Inflammatory macrophage treated with lipopolysaccharide for 4 hours (primary cell): ENCODE measurements at places on chromosomes 1 and 21.

- DNase-seq: no peak
These were observed 23.3 kb downstream of the TBX19 start for GRCh38 chr1:168303716-168304540.

DNA sequence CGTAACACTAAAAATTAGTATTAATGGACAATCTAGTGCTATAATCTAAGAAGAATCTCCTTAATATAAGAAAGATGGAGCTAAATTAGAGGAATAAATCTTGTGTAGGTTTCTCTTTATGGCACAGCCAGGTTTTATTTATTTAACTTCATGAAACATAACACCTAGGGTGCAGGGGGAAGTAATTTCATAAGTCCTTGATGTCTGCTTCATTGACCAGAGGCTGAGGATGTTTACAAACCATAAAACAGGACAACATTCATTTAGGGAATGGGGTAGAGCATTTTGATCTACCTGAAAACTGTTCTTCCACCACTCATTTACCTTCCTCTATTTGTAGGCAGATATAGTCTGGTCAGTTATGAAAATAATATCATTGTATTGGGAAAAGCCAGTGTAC is 95.5 kb downstream of the NGF start:
- no peak for DNase-seq

DNA sequence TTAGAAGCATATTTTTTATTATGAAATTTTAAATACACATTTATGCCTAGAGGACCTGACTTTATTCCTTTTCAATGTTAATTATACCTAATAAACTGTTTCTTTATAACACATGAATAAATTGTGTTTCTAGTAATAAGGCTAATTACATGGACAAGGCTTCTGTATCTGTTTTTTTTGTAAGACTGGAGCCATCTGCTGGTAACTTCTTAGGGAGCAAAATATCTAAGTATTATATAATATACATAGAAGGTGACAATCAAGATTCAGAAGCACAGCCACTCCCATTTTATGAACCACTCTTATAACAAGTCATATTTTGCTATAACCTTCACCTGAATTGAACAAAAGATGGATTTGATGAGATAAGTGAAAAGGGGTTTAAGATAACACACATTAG is 84.2 kb downstream of the LBR start:
- peak; percentile 24 for DNase-seq

DNA sequence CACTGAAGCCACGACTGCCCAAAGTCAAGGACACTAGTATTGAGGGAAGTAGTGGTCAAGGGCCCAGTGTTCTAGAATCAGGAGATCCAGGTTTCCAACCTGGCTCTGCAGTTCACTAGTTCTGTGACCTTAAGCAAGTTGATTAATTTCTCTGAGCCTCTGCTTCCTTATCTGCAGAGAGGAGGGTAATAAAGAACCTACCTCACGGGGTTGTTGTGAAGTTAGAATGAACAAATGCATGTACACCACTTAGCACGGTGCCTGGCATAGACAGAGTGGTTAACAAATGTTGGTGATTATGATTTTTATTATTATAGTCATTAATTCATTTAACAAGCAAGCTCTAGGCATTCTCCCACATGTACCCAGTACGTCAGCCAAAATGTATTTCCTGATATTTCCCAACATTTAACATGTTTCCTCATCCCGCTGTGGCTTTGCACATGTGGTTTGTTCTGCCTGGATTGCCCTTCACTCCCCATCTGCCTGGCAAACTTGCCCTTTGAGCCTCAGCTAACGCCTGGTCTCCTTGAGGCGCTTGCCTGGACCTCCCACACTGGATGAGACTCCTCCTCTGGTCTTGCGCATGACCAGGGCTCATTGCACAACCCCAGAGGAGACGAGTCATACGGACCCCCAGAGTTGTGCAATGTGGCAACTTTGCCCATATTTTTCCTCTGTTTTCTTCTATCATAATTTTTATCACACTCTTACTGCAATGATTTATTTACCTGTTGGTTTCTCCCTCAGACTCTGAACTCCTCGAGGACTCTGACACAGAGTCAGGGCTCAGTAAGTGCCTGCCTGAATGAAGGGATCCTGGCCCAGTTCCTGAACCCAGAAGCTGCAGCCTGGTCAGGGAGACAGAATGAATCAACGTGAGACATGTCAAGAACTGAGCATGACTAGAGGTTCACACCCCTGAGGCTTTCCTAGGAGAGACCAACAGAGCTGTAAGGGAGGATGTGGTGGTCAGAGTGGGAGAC is 20.7 kb upstream of the MFSD2A start:
- DNase-seq: peak; percentile 99

DNA sequence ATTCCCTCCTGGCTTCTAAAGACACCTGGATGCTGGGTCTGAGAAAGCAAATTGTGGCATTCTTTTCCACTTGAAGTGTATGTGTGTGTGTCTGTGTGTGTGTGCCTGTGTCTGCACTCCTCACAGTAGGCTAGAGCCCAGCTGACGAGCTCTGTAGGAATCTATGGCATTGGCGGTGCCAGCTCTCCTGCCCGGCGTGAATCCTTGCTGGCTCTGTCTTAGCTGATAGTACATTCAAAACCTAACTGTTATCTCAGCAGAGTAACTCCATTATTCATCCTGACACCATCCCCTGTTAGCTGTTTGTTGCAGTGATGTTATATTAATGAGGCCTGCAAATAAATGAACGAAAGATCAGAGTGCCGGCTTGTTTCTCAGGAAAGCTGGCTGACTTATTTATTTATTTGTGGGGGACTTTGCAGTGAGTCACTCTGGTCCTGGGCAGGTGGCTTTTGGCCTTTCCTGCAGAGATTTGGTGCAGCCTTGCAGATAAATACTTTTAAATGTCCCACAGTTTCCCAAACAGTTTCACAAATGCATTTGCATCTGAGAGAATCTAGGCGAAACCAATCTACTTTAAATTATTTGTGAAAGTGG is 160.6 kb upstream of the CD34 start:
- DNase-seq: no peak

DNA sequence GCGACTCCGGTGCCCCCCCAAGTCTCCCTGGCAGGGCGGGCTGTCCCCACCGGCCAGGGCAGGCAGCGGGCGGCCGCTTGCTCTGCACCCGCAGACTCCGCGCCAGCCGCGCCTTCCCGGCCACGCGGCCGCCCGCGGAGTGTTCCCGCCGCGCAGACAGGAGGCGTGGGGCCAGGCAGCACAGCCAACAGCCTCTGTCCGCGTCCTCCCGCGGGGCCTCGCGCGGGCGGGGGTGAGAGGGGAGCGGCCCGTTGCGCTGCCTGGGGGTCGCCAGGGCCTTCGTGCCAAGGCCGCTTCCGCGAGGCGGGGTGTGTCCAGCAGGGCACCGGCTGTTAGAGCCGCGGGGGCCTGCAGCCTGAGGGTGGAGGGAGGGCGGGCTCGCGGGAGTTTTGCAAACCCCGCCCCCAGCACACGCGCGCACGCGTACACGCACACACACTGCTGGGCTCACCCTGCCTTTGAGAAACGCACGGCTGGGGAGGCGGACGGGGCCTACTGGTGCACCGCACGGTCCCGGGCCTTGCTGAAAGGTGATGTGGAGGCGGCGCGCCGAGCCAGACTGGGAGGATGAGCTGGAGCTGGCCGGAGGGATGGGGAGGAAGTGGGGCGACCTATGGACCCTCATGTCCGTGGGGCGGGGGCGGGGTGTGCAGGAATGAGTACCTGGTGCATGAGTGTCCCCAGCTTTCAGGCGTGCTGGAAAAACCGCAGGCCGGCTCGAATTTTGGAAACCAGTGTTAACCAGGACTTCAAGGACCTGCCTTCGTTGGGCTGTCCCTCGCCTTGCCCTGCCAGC is 41.5 kb downstream of the KIAA1614 start:
- DNase-seq: peak; percentile 6

DNA sequence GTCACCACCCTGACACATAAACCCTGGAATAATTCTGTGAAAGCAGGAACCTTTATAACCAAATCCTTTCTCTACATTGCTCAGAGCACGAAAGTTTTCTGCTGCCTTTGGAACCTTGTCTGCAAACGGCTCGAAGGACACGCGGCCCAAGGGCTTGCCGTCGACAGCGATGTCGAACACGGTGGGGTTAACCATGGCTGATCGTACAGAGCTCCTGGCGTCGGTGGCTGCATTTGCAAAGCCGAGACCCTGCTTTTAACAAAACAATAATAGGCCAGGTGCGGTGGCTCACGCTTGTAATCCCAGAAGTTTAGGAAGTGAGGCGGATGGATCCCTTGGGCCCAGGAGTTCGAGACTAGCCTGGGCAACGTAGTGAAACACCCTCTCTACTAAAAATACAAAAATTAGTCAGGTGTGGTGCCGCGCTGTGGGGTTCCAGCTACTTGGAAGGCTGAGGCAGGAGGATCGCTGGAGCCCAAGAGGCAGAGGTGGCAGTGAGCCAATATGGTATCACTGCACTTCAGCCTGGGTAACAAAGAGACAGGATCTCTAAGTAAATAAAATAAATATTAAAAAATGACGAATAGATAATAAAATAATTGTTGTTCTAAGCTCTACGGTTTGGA is 2.2 kb upstream of the EIF2B3 start:
- DNase-seq: no peak

GRCh38 chr1:209130886-209131285 is 452.6 kb upstream of the CAMK1G start:
- no peak for DNase-seq

DNA sequence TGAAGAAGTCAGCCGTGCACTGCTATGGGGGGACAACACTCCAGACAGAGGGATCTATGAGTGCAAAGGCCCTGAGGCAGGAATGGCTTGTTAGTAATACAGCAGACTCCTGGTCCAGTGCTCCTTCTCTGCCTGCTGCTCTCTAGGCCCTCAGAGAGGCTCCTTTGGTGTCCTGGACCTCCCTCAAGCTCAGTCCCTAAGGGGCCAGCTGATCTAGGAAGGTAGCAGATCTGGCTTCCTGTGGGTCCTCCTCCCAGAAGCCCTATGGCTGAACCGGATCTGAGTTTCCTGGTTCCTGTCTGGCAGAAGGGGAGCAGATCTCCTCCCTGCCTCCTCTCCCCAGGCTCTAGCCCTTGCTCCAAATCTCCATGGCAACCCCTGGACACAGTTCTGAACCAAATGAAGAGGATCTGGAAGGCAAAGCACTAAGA is at the start of gene LDLRAD2:
TSS of gene LDLRAD2 (plus strand) at position 391 of the 431 bp plus-strand sequence. CDS start 187 bp downstream, outside the sequence.
- no peak for DNase-seq

DNA sequence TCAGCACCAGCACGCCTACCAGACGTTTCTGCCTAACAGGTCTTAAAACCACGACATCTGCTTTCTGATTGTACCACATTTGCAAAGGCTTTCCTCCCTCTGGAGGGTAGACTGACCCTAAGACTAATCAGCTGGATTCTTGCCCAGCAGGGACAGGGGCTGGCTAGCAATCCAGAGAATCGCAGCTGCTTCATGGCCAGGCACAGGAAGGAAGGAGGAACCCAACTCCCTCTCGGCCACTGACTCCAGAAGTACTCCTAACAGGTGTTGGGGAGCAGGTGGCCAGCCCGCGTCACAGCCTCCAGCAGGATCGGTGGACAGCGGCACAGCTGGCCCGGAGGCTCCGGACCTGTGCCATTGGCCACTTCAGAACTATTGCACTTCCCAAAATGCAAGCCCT is 180.8 kb downstream of the NPHP4 start:
- no peak for DNase-seq

DNA sequence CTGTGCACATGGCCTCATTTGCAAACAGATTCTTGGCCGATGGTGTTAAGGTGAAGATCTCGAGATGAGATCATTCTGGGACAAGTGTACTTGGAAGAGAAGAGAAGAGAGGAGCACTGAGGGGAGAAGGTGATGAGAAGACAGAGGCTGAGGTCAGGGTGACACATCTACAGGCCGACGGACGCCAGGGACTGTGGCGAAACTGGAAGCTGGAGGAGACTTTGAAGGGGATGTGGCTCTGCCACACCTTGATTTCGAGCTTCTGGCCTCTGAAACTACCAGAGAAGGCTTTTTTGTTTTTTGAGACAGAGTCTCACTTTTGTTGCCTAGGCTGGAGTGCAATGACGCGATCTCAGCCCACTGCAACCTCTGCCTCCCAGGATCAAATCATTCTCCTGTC is 137.5 kb upstream of the TMEM51 start:
- peak; percentile 21 for DNase-seq

GRCh38 chr1:187744665-187745064 is 915.9 kb downstream of the PLA2G4A start:
- DNase-seq: no peak

DNA sequence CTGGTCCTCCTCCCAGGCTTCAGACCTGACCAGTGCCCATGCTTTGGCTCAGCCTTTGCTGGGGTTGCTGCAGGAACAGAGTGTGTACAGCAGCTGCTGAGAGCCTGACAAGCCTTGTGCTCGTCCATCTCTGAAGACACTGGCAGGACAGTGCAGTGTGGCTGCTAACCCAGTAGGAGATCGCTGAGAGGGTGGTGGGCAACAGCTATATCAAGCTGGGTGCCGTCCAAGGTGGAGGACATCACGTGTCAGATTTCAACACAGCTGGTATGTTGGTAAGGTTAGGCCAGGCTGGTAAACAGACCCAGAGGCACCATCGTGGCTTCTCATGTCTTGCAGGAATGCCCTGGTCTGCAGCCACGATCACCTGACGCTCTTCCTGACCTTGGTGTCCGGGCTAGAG is 17.9 kb upstream of the SLC25A34 start:
- no peak for DNase-seq

DNA sequence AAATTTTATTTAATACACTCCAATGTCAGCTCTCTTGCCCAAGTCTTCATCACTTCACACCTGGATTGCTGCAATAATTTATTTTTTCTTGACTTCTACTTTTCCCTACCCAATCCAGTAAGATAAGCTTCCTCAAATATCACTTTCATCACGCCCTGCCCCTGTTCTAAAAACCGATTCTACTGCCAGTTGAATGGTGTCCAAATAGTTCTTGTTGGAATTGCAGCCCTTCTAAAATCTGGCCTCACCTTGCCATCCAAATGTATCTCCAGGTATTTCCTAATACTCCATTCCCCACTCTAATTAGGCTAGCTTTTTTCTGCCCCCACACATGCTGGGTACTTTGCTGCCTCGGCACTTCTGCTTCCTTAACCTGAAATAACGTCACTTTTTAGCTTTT is 152.5 kb downstream of the HMCN1 start:
- no peak for DNase-seq

- DNase-seq: peak; percentile 72
These were observed 15.1 kb upstream of the AIM2 start for GRCh38 chr1:159091607-159092031.

DNA sequence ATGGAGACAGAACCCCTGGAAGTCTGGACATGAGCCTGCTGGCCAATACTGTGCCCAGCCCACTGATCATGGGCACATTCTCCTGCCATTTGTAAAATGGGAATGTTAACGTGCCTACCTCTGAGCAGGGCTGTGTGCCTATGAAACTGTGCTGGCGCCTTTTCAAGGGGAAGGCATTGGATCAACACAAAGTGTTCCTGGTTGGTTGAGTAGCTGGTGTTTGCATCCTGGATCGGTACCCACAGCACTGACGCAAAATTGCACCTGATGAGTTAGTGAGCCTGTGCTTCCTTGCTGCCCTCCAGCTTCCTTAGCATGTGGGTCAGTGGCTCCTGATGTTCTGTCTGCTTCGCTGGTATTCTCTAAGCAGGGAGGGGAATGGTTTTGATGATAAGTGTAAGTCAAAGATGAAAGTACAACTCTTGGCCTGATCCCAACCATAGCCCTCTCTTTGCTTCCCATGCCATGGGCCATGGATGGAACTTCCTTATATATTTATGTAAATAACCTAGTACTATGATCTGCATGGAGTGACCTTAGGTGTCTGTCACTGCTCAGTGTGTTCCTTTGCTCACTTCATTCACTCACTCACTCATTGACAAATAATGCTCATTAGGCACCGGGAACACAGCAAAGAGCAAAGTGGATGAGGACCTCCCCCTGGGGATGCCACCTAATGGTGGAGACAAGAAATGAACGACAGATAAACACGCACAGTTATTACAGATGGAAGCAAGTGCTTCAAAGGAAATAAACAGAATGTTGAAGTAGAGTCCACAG is 22.7 kb downstream of the MAB21L3 start:
- DNase-seq: no peak
